Activated CD4-positive, alpha-beta T cell treated with anti-CD3 and anti-CD28 coated beads for 36 hours (primary cell): ENCODE measurements at places on chromosomes 7 and 10. TPM values are rescaled to one million over a fixed set of nuclear protein-coding genes. Genes with fewer than 3 reads are reported as not detected.

- DNase-seq = no peak
These were observed 290.9 kb upstream of the SP8 start for GRCh38 chr7:21077602-21078001.

The GRK5 gene
- 21.2 TPM for total RNA-seq

DNA sequence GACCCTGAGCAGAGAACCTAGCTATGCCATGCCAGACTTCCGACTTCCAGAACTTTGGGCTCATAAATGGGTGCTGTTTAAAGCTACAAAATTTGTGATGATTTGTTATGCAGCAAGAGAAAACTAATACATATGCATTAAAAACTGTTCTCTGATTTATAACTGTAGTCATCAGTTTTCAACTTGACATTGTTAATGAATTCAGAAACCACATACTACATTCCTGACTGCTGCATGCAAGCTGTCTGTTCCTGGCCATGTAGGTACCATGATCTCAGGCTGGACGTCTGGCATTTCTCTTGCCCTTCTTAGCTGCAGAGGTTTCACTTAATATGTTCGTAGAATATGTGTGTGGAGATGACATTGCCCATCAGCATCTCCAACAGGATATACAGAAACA, 28.4 kb downstream of the MKX start:
- no peak for DNase-seq

DNA sequence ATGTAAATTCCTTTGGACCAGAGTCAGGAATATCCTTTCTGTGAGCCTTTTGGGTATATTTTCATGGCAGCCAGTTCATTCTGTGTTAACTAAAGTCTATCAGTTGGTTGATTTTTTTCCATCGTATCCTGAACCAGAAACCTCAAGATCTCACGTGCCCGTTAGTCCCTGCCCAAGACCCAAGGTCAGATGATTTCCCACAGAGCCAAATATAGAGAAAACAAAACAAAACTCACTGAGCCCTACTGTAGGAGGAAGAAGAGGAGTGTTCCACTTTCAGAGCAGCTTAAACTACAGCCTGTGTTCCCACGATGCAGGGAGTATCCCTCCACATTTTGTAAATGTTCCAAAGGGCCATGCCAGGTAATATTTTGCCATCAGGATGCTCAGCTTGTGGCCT, 96.0 kb upstream of the ADO start:
- DNase-seq = no peak

DNA sequence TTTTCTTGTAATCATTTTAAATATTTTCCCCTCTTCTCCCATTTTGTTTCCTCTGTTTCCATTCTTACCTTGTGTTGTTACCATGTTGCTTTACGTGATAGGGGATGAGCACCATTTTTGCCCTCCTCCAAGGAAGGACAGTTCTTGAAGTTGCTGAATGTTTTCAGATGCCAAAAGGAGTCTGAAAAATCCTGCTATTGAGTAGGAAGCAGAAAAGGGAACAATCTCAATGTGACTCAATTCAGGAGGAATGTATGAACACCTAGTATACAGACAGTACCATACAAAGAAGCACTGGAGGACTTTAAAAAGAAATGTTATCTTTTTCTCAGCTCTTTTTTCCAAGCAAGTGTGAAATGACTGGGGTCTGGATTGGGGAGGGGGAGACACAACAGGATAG, 5.1 kb upstream of the NAMPT start:
- no peak for DNase-seq

GRCh38 chr10:97596101-97597082, 6.9 kb downstream of the C10orf62 start:
- no peak for DNase-seq

DNA sequence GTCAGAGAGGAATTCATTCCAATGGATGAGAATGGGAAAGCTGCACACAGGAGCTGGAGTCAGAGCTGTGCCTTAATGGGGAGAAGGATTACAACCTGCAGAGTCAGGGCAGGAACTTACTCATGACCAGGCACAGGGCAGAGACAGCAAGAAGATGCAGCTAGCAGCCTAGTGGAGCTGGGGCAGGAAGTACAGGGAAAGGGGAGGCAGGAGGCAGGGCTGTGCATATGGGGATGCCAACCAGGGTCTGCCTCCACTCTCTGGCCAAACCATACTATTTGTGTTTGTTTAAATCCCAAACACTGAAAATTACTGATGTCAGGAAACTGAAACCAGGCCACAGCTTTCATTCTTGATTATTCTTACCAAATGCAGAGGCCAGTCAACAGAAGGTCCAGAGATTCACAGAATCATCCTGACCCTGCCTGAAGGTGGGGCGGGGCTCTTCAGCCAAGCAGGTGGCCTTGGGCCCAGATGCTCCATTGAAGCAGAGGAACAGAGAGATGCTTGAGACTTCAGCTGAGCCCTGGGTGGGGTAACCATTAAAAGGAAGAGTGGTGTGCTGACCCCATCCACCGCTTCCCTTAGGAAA, 461.9 kb downstream of the KCNMA1 start:
- no peak for DNase-seq

- no peak for DNase-seq
These were observed 61.5 kb downstream of the HYCC1 start for GRCh38 chr7:22952306-22953015.

GRCh38 chr7:138699661-138700060, 1.5 kb downstream of the SVOPL start:
- no peak for DNase-seq
